Stimulated activated CD4-positive, alpha-beta T cell treated with anti-CD3 and anti-CD28 coated beads, Interleukin-15, amount 100 ng/mL, for 24 hours (primary cell): ENCODE measurements at places on chromosomes 6 and 20.

- DNase-seq = no peak
Measured at GRCh38 chr6:2632368-2632767, 118.4 kb downstream of the MYLK4 start.

DNA sequence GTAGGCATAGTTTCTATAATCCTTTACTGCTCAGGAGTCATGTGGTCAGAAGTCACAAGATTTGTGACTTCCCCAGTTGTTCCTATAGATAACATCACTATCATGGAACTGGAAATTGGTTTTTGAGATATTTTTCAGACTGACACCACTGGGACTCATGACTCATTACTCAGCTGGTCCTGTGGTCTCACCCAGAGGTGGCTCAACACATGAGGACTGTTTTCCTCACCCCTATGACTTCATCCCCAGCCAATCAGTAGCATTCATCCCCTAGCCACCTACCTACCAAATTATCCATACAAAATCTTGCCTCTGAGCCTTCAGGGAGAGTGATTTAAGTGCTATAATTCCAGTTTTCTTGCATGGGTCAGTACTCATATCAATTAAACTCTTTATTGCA lies 1217.7 kb downstream of the EPHA7 start:
- no peak for DNase-seq

GRCh38 chr6:162705736-162706135 lies 21.8 kb downstream of the PRKN start:
- DNase-seq = no peak

DNA sequence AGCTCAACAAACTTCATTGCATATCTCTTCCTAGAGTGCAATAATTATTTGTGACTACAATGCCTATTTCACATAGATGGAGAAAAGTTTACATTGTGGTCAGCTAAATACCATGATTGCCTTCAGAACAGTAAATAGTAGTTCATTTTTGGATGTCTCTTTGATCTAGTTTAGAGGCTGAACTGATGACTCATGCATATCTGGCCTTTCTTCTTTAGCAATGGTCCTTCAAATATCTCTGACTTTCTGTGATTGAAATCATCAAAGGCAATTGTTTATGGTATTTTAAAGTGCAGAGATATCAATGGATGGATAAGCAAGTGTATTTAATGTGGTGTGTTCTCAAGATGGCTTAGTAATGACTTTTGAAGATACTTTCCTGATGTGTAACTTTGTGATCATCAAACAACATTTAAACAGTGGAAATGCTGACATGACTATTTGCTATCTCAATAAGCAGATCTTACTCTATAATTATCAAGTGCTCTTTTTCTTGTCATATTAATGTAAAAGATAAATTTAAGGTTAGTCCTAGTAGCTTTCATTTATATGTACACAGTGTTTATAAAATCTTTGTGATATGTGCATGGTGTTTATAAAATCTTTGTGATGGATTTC lies 523.7 kb upstream of the SLC35B3 start:
- no peak for DNase-seq

- no peak for DNase-seq
Measured at GRCh38 chr6:165984729-165985275, 182.8 kb downstream of the TBXT start.

DNA sequence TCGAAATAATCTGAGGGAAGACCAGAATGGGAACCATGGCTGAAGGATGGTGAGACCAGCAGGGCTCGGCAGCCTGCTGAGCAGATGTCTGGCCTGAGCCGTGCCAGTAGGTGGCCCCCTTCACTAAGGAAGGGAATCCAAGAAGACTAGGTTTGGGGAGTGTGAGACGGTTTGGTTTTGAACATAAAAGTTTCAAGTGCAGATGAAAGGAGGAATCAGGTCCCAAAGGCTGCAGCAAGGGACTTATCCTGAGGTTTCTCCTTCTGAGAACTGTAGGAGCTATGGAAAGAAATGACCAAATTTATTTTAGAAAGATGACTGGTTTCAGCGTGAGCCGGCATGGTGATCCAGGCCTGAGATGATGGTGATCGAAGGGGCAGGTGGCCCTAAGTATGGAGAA lies 4.6 kb upstream of the OSER1 start:
- peak; percentile 82 for DNase-seq

GRCh38 chr6:98323605-98324004 lies 510.8 kb upstream of the POU3F2 start:
- no peak for DNase-seq

GRCh38 chr6:39801456-39802251 lies 9.5 kb downstream of the DAAM2 start:
- no peak for DNase-seq

GRCh38 chr6:51959744-51960383 lies 127.5 kb downstream of the PKHD1 start:
- peak; percentile 58 for DNase-seq

- DNase-seq = no peak
Measured at GRCh38 chr6:130679684-130680083, 147.5 kb upstream of the SMLR1 start.

GRCh38 chr6:130118236-130118635 lies 99.9 kb downstream of the L3MBTL3 start:
- no peak for DNase-seq

GRCh38 chr6:159829526-159829925 lies 29.4 kb downstream of the PNLDC1 start:
- no peak for DNase-seq

DNA sequence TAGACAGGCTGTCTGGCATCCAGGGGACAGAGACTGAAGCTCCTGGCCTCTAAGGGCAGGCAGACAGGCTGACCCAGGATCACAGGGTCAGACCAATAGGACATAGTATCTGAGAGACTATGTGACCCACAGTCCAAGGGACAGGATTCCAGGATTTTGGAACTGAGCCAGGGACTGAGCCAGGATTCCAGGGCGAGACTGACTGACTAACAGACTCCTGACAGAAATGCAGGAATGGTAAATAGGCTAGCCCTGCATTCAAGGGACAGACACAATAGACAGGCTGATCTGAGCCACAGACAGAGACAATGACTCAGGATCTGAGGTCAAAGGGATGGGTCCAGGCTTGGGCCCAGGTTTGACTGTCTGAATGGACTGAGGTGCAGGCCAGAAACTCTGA lies 19.8 kb downstream of the XKR7 start:
- DNase-seq = no peak

DNA sequence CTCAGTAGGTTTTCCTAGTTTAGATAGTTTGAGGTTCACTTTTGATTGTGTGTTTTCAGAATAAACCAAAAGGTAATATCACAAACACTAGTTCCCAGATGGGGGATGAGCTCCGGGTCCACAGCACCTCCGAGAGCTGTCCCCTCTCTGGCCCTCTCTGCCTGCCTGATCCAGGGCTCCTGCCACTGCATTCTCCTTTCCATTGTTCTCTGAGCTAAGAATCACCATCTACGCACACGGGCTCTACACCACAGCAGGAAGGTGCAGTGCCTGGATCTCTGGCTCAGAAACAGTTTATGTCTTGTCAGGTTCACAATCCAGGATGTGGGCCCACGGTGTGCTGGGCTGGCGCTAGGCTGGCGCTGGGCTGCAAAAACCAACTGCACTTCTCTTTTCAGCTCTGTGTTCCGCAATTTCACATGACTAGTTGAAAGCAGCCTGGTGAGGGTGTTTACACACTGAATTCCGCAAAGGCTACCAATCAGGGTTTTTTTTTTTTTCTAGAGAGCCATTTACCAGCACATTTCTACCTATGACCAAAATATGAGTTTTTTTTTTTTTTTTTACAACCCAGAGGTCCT lies 167.5 kb downstream of the SOD2 start:
- no peak for DNase-seq

- DNase-seq = no peak
Measured at GRCh38 chr20:57968120-57968519, 258.3 kb upstream of the PMEPA1 start.

GRCh38 chr6:86936834-86937218 lies 502 bp upstream of the HTR1E start:
- no peak for DNase-seq

GRCh38 chr20:53201588-53201987 lies 229.4 kb downstream of the TSHZ2 start:
- no peak for DNase-seq

GRCh38 chr6:125910527-125910926 lies 46.0 kb upstream of the HINT3 start:
- DNase-seq = no peak

DNA sequence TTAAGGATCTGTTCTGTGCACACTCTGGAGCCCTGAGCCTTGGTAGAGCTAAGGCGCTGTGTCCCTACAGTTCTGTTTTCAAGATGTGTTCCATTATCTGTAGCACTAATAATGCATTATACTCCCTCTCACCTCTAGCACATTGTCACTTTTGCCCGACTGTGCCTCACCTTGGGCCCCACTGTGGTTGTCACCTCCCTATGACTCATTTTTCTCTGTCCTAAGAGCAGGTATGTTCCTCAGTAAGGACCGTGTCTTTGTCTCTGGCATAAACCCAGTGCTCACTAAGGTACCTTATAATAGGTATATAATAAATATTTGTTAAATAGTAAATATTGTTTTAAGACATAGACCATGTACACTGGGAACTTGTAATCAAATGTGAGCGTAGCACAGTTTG lies 942.5 kb upstream of the CITED2 start:
- peak; percentile 2 for DNase-seq

GRCh38 chr6:63333440-63333839 lies 13.7 kb upstream of the LGSN start:
- DNase-seq = no peak

DNA sequence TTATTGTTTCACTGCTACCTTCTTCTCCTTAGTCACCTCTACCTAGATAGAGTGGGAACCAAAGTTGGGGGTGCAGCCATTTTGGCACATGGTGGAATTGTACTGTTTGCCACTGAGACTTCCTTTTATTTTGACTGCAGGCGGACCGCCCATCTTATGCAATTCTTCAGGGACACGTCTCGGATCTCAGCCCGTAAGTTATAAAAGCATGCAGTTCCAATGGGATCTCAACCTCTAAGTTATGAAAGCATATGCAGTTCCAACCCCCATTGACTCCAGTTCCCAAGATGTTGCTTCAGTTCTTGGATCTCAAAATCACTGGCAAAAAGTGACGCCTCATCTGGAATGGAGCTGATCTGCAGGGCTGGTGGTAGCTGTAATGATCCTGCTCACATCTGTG lies 41.2 kb upstream of the CDH4 start:
- DNase-seq = no peak

DNA sequence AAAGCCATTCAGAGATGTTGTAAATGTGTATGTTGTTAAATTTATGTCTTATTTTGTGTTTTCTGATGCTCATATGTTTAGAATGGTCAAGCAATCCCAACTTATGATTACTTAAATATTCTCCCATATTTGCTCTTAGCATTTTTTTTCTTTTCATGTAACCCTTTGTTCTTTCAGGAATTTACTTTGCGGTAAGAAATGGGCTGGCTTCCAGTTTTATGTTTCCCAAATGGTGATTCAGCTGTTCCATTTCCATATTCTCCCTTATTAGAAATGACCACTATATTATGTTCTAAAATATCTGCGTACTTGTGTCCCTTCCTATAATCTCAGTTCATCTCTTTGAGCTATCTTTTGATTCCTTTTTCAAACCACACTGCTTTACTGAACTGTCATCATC lies 113.7 kb downstream of the CDH26 start:
- no peak for DNase-seq

DNA sequence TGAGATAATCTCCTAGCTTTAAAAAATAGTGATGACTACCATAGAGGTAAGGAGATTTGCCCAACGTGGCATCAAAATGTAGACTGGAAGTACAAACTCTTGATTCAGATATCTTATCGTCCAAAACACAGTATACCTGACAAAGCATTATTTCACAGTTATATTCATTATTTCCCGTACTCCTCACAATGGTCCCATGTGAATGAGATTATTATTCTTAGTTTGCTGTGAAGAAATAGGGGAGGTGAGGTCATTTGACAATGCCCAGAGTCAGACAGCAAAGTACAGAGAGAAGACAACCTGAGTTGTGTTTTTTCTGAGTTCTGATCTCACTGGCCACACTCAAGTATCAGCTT lies 1.2 kb upstream of the TFB1M start:
- DNase-seq = no peak

DNA sequence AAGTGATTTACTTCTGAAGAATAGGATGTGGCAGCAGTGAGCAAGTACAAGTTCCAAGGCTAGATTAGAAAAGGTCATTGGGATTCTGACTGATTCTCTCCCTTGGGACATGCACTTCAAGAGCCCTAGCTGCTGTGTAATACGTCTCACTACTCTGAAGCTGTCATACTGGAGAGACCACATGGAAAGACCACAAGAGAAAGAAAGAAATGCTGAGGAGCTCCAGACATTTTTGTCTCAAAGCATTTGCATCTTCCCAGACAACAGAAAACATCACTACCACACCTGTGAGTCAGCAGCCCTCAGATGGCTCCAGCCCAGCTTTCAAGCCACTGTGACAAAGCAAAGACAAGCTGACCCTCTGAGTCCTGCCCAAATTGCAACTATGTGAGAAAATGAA lies 20.7 kb downstream of the TENT5A start:
- no peak for DNase-seq
